LHCN-M2 (cell line): ENCODE measurements at places on chromosomes 11 and 22.

GRCh38 chr11:66556086-66556485 lies 9.4 kb downstream of the ACTN3 start:
- no peak for DNase-seq

- no peak for DNase-seq
Measured at GRCh38 chr22:50673231-50674129, 857 bp downstream of the SHANK3 start.

DNA sequence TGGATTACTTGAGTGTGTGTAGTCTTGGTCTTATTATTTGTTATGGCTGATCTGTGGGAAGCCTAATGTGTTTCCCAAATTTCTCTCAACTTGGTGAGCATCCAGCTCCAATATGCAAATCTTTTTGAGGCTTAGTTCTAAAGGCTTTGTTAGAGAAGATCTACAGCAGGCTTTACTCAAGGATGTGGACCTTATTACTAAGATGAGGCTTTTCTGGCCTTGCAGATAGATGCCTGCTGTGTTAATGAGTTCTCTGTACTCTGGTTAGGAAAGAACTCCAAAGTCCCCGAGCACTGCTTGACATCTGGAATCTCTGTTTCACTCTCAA lies 24.1 kb downstream of the MYEOV start:
- DNase-seq: no peak

DNA sequence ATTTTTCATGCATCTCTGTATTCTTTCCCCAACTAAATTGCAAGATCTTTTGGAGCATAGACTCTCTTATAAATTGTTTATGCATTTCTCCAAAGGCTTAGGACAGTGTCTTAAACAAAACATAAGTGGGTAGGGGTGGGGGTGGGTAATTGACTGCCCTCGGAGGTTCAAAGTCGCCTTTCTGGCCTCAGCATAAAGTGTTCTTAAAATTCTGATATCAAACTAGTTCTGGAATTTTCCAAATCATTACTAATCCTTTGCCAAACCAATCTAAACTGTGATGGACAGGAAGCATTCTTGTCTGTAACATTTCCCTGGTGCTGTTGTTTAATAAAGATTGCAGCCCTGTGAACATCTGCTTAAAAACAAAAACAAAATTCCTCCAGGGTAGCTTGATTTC lies 61.8 kb upstream of the FAT3 start:
- DNase-seq: no peak

- DNase-seq: no peak
Measured at GRCh38 chr11:64696045-64696444, 27.0 kb downstream of the NRXN2 start.

DNA sequence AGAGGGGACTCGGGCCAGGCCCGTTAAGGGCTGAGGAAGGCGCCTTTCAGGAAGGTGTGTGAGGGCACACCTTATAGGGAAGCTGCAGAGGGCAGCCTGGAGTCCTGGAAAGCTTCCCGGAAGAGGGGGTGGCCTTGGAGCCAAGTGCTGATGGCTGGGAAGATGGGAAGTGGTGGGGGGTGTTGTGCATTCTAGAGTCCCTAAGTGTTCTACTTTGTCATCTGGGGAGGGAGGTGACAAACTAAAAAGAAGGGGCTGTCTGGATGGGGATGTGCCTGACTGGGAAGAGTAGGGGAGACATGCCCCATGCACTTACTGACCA lies 6.8 kb downstream of the ZDHHC8 start:
- no peak for DNase-seq

DNA sequence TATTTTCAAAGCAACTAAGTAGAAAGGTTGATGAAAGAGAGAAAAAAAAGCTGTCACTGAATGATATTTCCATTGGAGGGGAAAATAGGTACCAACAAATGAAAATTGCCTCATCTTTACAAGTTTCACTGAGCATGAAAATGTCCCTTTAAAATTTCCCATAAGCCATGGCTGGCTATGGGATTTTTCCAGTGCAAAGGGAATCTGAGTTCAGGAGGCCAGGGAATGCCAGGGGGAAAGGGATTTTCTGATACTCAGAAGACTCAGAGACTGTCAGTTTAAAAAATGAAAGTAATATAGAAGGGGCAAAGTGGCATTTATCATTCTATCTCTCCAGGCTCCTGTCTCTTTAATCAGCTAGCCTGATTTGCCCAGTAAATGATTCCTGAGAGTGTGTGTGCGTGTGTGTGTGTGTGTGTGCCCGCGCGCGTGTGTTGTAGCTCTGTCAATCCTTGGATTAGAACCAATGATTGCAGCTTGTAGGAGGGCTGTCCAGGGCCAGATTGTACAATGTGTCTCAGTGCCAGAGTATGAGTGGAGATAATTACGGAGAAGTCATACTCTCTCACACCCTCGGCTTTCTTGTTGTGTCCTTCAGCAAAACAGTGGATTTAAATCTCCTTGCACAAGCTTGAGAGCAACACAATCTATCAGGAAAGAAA lies at the start of gene NTM:
Gene NTM, plus strand, starts transcription at position 526 of the 662 bp plus-strand sequence.
- peak; percentile 78 for DNase-seq

- no peak for DNase-seq
Measured at GRCh38 chr11:128469220-128469619, 118.1 kb downstream of the ETS1 start.
